ENCODE measurements at places on chromosomes 12 and 14.

DNA sequence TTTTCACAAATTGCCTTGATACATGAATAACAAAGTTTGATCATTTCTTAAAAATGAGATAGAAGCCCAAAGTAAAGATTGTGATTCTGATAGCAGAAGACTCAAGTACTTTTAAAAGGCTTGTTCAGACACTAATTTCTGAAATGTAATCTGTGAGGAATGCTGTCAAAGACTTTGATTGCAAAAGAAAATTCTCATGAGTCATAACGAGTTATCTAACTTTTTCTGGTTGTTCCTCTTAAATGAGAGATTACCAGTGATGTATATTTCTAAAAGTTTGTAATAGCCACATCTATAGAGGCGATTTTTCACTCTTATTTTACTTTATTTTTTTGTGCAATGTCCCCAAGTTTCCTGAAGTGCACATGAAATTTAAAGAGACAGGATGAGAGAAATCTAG lies 7.0 kb downstream of the PYGL start:
- no peak for DNase-seq

DNA sequence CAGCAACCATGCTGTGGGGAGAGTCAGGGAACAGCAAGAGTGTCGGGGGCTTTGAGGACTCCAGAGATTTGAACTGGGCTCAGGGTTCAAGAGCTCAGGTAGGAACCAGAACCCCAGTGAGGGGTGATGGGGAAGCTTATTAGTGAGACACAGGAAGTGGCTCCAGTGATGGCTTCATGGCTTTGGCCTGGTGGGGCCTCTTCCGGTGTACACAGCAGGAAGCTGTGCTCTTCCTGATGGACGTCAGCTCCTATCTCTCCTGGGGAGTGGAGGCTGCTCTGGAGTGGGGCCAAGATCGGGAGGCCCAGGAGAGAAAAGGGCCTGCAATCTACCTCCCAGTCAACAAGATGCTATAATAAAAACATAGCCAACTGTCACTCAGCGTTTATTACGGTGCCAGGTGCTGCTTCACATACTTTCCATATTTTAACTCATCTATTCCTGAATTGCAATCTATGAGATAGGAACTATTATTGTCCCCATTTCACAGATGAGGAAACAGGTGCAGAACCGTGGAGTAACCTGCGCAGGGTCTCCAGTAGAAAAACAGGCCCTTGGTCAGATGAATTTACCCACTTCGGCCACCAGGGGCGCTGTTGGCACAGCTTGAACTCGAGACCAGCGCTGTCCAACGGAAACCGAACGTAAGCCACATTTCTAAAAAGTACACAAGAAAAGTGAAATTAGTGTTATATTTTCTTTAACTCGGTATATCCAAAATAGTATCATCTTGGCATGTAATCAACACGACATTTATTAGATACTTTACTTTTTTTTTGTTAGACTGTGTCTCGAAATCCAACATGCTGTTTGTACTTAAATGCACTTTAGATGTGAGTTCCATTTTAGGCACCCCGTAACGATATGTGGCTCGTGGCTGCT lies 63.6 kb upstream of the DLK1 start:
- peak; percentile 69 for DNase-seq

DNA sequence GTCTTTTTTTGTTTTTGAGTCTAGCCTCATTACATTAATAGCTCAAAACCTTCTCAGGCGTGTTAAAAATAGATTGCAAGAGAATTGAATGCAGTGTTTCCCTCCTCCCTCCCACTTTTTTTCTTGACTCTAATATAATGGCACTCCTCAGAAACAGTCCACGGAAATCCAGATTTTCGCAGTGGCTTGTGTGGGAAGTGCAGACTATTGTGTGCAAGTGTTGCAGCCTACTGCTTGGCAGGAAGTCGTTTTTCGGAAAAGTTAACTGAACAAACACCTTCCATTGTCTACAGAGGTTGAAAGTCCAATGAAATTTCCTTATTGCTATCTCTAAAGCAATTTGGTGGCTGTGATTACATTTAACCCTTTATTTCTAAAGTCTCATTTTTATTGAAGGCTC lies 147.9 kb upstream of the E2F7 start:
- DNase-seq: no peak

- DNase-seq: no peak
Observed at GRCh38 chr12:112178796-112179195, 53.4 kb downstream of the TRAFD1 start.

DNA sequence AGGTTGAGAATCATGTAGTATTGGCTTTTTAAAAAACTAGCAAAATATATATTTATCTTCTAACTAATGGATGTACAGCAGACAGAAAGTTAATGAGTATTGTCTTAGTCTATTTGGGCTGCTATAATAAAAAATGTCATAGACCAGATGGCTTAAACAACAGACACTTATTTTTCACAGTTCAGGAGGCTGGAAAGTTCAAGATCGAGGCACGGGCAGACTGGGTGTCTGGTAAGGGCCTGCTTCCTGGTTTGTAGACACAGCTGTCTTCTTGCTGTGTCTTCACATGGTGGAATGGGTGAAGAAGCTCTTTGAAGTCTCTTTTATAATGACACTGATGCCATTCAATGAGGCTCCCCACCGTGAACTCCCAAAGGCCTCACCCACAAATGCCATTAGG lies 70.1 kb upstream of the KRR1 start:
- no peak for DNase-seq

- DNase-seq: peak; percentile 64
Observed at GRCh38 chr12:94140556-94140955, 7.8 kb upstream of the PLXNC1 start.

DNA sequence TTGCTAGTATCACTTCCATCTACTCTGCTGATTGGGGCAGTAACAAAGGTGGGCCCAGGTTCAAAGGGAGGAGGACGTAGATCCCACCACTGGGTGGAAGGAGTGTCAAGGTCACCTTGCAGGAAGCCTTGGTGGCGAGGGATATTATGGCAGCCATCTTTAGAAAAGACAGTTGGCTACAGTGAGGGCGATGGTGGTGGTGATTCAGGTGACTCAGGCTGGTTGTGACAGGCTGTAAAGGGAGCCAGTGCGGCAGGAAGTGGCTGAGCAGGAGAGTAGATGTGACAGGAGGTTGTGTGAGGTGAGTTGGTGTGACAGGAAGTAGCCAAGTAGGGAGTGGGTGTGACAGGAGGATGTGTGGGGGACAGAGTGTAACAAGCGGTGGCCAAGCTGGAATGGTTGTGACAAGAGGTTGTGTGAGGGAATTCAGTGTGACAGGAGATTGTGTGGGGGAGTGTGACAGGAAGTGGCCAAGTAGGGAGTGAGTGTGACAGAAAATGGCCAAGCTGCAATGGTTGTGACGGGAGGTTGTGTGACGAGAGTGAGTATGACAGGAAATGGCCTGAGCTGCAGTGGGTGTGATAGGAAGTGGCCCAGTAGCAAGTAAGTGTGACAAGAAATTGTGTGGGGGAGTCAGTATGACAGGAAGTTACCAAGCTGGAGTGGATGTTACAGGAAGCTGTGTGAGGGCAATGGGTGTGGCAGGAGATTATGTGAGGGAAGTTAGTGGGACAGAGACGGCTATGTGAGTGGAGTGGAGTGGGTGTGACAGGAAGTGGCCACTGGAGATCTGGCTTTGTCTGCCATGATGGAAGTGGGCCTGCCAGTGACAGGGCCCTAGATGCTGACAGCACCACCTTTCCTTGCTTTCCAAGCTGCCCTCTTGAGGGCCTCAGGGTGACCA lies 136.5 kb upstream of the MYL2 start:
- peak; percentile 77 for DNase-seq

DNA sequence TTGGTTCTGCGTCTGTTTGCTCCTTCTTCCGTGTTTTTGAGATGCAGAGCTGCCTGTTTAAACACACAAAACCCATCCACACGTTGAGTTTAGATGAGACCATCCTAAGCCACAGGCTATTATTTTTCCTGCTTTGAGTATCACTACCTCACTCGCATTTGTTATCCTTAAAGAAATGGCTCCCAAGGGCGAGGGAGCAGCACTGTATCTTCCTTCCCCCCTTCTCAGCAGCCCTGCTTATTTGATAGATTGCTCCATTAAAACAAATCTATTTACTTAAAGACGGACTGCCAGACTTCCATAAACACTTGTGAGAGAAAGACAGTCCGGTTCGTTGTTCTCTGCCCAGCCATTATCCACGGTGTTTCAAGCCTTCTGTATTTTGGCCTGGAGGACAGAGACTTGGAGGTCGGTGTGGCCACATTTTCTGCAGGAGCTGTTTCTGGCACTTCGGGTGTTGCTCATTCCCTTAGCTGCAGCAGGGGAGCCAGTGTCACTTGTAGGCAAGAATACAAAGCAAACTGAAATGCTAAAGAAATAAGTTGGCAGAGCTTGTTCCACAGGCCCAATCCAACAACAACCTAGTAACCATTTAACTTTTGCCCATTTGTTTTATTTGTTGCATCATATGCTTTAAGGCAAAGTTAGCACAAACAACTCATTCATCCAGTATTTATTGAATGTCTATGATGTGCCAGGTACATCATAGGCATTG lies 275.4 kb downstream of the TTC6 start:
- DNase-seq: no peak

DNA sequence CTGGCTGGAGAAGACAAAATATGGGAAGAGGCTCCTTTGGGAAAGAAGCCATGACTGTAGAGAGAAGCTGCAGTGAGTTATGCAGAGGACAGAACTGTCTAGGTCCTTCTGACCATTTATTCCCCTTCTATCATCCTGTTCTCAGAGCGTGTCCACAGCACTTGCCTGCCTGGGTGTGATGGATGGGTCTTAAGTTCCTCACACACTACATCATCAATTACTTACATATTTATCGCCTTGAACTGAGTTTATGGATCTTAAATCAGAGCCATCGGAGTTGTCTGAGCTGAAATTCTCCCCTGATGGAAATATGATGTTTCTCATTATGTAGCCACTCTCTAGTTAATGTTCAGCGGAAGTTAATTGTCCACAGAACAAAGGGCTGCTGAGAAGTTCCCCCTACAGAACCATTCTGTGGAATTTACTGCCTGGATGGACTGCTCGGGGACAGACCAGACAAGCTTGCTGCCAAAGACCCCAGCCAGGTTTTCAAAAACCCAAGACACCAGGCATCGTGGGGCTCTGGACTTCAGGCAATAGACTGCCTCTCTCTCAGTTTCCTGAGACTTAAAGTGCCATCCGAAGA lies 232.5 kb upstream of the NOS1 start:
- DNase-seq: no peak

DNA sequence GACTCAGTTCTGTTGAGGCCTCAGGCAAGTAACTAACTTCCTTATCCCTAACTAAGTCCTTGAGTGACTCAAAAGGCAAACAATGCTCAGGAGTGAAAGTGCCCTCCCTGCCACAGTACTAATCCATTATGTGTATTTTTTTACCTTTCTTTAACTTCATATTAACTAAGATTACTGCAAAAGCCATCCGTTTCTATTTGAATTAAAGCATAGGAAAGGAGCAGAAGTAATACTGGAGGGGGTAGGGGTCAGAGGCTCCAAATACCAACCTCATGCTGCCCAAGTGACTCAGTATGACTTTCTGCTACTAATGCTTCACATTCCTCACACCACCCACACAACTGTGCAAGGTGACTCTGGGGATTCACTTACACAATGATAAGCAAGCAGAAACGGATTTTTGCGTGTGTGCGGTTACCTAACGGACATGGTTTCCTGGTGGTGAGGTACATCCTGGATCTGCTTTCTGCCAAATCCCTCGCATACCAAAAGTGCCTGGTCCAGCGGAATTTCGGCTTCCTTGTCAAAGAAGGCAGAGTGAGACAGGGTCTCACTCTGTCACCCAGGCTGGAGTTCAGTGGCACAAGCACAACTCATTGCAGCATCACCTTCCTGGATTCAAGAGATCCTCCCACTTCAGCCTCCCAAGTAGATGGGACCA lies 25.1 kb downstream of the MOK start:
- DNase-seq: peak; percentile 21

DNA sequence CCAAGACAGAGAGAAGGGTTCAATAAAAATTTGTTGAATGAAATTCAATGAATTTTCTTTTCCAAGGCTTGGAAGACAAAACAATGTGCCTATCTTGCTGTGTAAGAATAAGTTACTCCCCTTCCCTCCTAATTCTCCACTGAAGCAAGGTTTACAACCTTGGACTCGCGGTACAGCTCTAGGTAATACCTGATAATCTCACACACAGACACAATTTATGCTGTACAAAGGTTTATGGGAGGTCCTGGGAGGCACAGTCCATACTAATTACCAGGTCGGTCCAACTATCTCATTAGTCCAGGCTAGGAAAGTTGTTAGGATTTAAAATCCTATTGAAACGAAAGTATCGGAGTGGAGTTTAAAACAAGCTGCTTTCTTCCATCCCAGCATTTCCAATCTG lies 42.6 kb downstream of the NELL2 start:
- DNase-seq: no peak

DNA sequence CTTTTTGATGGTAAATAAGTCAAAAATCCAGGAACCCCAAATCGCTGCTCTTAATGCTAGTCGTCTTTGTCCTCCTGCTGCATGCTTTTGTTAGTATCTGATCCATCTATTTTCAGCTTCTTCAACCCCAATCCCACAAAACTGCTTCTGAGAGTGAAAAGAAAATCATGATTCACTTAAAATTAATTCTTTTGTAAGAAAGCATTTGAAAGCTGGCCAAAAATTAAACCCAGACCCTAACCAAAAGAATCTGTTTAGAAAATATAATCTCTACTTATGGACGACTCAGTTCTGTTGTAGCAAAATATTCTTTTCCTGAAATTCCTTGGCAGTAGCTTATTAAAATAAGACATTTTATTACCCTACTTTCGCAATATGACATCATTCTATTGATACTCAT lies 443.6 kb upstream of the SYT1 start:
- no peak for DNase-seq

DNA sequence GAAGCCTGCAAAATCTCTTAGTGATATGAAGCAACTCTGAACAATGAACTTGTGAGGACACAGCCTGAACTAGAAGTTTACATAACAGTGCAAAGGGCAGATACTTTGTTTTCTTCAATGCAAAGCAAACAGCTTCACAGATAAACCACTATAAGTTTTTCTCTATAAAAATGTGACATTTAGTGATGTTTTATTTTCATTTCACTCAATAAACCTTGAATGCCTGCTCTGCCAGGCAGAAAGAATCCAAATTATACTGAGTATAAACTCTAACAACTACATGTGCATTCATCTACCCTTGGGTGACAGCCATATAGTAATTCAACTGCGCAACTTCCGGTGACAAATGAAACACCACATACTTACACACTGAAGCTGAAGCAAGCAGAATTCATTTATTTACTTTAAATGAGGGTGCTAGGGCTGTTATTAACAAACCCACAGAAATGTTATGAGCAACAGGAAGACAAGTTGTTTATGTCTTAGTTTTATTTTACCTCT lies 10.3 kb downstream of the DCP1B start:
- DNase-seq: peak; percentile 77

- peak; percentile 25 for DNase-seq
Observed at GRCh38 chr12:16076557-16076956, 165.4 kb downstream of the DERA start.

Data from activated CD4-positive, alpha-beta T cell treated with anti-CD3 and anti-CD28 coated beads, Interleukin-2, amount 50 U/mL, for 16 hours (primary cell).